HCT116 (cell line): ENCODE measurements at places on chromosomes 3 and 15. TPM values are rescaled to one million over a fixed set of nuclear protein-coding genes. Genes with fewer than 3 reads are reported as not detected.

GRCh38 chr3:88137836-88138235, 11.9 kb upstream of the C3orf38 start:
- no peak for DNase-seq

DNA sequence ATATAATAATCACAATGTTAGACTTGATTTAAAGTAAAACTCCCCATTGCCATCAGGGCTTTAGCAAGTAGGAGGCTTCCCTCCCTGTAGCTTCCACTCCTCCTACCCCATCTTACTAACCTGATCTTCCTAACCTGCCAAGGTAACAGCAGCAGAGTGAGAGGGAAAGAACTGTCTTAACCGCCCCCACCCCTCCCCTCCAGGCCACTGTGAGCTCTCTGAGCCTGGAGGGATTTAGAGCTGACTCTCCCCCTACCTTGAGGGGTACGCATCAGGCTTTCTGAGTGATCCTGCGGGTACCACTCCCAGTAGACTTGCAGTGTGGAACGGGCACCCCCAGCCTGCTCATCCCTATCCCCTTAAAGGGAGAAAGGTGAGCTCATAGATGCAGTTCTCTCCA, 11.4 kb upstream of the PRSS50 start:
- no peak for DNase-seq

- DNase-seq = no peak
Measured at GRCh38 chr3:125148016-125148812, 64.3 kb downstream of the SLC12A8 start.

DNA sequence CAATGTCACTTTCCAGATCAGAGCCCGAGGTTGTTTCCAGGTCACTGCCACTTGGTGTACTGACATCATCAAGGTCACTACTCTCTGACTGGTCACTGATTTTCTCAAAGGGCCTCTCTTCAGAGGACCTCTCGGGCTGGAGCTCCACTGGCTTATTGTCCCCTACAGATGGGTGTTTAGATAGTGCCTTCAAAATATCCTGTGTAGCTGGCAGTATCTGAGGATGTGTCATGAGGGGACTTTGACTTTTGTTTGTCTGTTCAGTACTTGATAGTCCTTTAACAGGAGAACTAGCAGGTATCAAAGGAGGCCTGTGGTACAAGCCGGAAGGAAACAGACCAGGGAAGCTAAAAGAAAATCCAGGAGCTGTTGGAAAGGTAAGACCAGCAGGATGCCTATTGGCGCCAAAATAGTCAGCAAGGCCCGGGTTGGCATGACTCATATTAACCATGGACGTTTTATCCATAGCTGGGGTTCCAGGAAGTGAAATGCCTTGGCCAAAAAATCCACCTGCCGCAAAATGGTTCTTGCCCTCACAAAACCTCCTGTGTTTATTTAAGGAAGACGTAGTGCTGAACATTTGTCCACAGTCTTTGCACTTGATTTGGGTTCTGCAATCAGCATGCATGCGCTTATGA, 547.3 kb downstream of the MECOM start:
- no peak for DNase-seq

GRCh38 chr3:46903341-46904302, 26.1 kb downstream of the PTH1R start:
- no peak for DNase-seq

GRCh38 chr3:16768014-16768413, 116.7 kb upstream of the PLCL2 start:
- no peak for DNase-seq

- DNase-seq = no peak
Measured at GRCh38 chr3:58946875-58947274, 103.0 kb downstream of the CFAP20DC start.

DNA sequence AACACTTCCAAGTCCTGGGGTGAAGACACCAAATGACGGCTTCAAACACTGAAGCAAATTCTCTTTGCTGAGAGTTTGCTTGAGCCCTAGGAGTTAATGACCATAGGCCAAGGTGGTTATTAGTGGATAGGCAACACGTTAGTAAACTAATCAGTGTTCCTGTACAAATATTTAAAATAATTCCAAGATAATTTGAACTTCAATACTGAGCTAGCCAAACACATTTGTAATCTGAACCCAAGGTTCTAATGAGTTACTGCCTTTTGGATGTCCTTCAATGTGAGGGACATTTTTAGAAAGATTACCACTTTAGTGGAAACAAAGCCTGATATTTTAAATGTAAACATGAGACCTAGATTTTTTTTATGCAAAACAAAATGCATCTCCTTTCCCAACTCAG, 94.6 kb downstream of the THRB start:
- no peak for DNase-seq

- no peak for DNase-seq
Measured at GRCh38 chr3:183008303-183008702, 28.0 kb upstream of the DCUN1D1 start.

- peak; percentile 73 for DNase-seq
Measured at GRCh38 chr3:189270248-189270832, 98.6 kb downstream of the TPRG1 start.

Gene FRMD5
- total RNA-seq = 27.2 TPM
